ENCODE measurements at places on chromosomes 7 and 10.

- ATAC-seq = no peak
These were observed 3.5 kb downstream of the GLCCI1 start for GRCh38 chr7:7972128-7972527.

GRCh38 chr10:2380218-2380617 is 642.9 kb upstream of the ADARB2 start:
- no peak for ATAC-seq

DNA sequence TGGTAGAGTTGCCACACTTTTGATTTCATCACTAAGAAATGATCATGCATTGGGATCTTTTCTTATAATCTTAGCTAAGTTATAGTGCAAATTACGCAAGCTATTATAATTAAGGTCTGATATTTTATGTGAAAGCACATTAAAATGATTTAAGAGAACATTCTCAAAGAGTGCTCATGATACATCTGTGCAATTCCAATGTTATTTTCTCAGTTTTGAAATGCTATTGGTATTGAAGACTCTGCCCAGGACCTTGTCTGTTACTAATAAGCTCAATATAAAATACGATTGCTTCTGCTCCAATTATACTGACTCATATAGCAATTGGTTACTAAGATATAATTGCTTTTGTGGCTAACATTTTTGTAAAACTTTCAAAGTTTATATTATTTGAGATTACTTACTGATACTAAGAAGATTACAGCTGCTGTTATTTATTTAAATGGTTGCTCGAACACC is 180.9 kb downstream of the ADAM12 start:
- ATAC-seq = no peak

GRCh38 chr10:117075064-117075463 is 63.0 kb downstream of the VAX1 start:
- no peak for ATAC-seq

DNA sequence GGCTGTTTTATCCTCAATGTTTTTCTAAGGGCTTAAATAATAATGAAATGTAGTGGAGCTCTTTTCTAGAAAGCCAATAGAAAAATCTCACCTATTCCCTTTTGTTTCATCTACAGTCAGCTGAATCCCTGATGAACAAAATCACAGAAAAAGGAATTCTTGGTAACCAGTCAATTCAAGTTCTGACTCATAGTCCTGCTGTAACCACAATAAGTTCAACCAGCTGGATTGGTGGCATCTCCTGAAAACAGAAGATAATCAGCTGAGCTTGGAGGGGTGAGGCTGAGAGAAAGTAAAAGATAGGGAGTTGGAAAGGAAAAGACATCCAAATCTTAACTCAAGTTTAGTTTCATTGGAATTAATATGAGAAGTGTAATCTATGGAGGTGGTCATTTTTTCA is 772.1 kb downstream of the CCSER2 start:
- ATAC-seq = no peak

GRCh38 chr10:104925232-104925851 is 284.3 kb downstream of the SORCS3 start:
- ATAC-seq = no peak

GRCh38 chr10:31467791-31468535 is 148.9 kb downstream of the ZEB1 start:
- no peak for ATAC-seq

DNA sequence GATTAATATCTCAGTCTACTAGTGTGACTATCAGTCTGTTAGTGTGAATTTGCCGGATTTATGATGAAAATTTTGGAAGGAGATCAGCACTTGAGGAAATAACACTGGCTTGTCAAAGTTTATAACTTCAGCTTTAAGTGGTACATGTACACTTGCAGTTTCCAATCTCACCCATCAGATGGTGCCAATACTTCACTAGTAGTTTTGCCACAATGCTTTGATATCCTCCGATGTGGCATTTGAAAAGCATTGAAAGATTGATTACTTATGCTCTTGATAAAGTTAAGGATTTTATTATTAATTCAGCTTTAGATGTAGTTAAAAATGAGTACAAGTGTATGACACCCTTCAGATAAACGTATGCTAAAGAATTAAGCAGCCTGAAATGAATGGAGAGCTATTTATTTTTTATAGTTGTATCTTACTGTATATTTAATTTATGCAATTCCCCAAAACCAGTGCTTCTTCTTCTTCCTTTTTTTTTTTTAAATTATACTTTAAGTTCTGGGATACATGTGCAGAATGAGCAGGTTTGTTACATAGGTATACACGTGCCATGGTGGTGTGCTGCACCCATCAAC is 98.2 kb downstream of the ANLN start:
- ATAC-seq = no peak

GRCh38 chr10:5730766-5731165 is 46.1 kb downstream of the TASOR2 start:
- no peak for ATAC-seq

DNA sequence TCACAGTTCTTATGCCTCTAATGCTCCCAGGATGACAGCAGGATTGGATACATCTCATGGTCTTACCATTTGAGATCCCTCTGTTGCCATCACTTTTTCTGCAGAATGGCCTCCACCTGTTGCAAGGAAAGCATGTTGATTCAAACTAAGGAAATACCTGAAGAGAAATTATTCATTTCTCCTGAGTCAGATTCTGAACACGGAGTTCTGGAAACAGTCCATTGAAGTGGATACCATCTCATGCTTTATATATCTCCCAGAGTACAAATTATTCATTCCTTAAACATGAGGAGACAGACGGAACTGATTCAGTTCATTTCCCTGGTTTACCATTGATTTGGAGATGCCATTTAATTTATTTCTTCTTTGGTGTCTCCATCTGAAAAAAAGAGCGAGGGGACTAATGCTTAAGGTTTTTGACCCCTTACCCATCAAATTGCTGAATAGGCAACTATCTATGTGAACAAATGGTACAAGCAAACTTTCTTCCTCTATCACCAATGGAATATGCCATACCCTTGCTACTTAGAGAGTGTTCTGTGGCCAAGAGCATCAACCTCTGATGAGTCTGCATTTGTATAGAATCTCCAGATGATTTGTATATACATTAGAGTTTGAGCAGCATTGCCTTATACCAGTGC is 305.0 kb upstream of the LRGUK start:
- ATAC-seq = no peak

- no peak for ATAC-seq
These were observed 31.8 kb downstream of the CCAR1 start for GRCh38 chr10:68752711-68753350.

- no peak for ATAC-seq
These were observed 144.9 kb upstream of the ADARB2 start for GRCh38 chr10:1882180-1882579.

DNA sequence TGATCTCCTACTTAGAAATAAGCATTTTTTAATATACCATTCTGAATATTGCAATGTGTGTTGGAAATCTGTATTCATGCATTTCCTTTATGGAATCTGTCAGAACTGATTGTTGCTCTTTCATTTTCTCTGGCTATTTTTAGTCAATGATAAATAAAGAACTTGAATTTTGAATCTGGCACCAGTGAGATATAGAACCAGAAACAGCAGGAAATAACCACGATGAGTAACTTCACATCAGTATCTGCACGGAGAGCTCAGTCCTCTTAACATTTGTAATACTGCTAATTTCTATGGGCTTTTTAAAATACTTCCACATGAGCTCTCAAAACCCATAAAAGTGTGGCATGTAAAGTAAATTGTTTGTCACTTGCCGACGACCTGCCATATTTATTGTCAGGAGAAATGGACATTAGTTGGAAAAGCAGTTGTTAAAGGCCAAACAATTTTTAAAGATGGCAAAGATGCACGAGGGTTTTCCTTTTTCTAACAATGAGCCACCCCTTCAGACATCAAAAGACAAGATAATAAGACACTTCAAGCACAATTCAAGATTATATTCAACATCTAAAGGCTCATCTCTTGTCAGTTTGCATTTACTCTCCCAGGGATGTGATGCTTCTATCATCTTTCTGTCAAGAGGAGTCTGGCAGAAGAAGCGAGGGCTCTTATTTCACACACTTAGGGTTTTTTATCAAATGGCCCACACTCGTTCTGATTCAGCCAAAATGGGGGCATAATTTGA is 118.3 kb downstream of the POU6F2 start:
- ATAC-seq = no peak

GRCh38 chr7:112272921-112273561 is 66.5 kb downstream of the ZNF277 start:
- ATAC-seq = no peak
